DMS153 (cell line): ENCODE measurements at places on chromosomes 6 and 20.

DNA sequence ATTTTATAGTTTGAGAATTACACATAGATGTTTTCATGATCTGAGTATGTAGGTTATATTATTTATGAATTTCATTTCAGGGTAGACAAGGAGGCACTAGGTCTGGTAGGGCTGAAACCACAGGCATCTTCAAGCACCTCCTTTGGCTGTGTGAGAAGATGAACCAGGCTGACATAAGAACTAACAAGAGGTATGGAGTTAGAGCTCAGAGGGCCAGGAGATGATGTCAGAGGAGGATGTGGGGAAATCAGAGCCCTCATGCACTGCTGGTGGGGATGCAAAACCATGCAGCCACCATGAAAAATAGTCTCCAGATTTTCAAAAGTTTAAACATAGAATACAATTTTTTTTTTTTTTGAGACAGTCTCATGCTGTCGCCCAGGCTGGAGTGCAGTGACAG lies 13.6 kb upstream of the RIPOR3 start:
- no peak for DNase-seq

DNA sequence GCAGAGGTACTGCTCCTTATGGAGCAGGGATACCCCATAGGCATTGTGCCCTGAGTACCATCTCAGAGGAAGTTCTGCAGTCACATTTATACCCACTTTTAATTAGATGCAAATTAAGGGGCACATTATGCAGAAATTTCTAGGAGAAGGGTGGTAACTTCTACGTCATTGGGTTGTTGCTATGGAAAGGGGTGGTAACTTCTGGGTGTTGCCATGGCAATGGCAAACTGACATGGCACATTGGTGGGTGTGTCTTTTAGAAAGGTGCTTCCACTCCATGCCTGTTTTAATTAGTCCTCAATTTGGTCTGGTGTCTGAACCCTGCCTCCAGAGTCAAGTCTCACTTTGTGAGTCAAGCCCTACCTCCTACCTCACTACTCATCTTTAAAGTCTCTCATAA lies 42.0 kb downstream of the RSPO3 start:
- no peak for DNase-seq

GRCh38 chr6:42877695-42878094 lies 1.7 kb upstream of the RPL7L1 start:
- DNase-seq: no peak

- no peak for DNase-seq
Observed at GRCh38 chr20:48332555-48332954, 495.2 kb downstream of the PREX1 start.

DNA sequence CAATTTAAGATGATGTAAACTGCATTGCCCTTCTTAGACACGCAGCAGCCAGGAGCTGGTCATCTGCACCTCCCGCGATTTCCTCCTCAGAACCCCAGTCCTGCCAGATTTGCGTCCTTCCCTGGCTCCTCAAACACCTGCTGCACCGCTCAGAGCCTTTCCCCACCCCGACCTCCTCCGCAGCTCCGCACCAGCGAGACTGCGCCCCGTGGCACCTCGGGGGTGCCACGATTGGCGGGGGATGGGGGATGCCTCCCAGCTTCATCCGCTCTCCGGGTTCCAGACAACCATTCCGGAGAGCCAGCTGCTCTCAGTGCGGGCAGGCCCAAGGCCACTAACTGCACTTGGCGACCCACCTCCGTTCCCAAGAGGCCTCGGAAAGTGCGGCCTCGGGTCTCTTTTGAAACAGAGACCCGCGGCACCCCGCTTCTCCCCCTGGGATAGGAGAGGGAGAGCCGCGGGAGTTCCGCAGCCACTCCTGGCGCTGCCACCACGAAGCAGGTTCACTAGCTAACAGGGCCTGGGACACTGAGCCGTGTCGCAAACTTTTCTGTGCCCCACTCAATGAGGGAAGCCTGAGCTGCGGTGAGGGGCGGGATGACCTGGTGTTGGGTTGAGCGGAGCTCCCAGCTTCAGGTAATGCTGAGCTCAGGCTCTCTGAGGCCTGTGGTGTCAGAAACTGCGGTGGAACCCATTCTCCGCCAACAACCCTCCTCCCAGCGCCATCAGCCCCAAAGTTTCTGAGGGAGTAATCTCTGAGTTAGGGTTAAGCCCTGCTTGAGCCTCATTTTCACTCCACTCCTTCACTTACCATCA lies 7.3 kb upstream of the TFAP2A start:
- no peak for DNase-seq

GRCh38 chr6:137237413-137238170 lies 18.4 kb upstream of the IFNGR1 start:
- no peak for DNase-seq

DNA sequence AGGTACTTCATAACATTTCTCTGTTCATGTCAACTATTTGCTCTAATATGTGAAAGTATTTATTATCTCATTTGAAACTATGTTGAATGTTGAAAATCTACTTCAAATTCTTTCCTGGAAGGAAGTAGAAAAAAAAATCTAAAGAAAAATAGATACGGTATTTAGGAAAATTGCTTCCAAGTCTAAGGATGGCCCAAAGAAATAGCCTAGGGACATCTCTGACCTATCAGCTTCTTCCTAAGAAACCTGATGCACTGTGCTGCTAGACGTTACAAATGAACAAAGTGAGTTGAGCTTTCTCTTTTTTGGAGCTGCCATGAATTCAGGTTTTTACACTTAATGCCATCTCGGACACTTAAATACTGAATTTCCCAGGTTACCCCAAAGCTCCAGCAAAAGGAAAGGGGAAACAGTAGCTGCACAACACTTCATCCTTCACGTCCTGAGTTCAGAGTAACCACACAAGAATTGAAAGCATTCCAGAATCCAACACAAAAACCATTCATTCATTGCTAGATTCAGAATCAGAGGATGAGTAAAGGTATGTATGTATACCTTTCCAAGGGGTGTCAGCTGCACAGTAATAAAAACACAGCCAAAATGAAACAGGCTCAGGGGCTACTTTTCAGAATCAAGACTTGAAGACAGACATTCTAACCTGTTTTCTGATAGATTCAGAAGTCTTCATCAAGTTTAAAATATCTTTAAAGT lies 7.9 kb downstream of the RMND1 start:
- DNase-seq: no peak

- DNase-seq: no peak
Observed at GRCh38 chr6:30726506-30727413, 6.6 kb downstream of the TUBB start.

DNA sequence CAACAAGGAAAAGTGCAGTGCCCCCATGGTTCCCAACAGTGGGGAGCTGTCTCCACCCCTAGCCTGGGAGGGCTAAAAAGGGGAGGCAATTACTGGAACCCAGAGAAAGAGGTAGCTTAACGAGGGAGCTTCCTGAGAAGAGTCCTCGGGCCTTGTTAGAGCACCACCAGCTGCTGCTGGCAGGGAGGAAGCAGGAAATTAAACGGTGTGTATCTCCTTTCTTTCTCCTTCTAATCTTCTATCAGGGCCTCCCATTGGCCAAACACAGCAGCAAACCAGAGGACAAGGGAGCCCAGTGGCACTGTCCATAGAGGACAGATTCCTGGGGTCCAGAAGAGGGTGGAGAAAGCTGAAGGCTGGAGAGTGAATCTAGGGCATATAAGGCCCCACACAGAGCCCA lies 7.6 kb upstream of the BTN2A2 start:
- DNase-seq: no peak

DNA sequence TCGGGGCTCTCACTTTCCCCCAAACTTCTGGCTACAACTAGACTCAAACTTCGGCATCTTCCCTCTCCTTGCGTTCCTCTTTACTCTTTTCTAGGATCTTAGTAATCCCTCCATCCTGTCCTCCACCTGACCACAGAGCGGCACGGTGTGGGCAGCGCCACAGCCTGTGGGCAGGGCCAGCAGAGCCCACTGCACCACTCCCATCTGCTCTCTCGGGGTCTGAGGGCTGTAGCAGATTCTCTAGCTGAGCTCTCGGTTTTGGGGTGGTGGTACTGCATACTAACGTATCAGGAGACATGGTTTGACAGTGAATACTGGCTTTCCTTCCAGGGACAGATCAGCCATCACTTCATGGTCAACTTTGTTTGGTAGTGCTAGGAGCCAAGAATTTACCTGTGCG lies 57.4 kb downstream of the EZR start:
- no peak for DNase-seq

DNA sequence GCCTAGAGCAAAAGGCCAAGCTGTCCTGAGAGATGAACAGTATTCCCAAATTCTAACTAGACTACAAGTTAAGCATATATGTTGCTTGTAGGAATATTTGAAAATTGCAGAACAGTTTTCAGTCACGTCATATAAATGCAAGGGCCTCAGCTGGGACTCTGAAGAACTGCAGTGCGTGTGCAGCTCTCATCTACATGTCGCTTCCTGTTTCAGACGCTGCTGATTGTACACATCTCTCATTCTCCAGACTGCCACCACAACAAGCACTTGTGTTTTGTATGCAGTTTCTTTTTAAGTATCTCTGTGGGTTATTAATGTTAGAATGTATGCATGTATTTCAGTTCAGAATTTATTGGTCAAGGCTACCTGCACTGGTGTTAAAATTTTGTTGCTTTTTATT lies 119.7 kb downstream of the MAP3K4 start:
- DNase-seq: no peak

GRCh38 chr6:111563581-111563980 lies 42.1 kb downstream of the TRAF3IP2 start:
- DNase-seq: no peak

DNA sequence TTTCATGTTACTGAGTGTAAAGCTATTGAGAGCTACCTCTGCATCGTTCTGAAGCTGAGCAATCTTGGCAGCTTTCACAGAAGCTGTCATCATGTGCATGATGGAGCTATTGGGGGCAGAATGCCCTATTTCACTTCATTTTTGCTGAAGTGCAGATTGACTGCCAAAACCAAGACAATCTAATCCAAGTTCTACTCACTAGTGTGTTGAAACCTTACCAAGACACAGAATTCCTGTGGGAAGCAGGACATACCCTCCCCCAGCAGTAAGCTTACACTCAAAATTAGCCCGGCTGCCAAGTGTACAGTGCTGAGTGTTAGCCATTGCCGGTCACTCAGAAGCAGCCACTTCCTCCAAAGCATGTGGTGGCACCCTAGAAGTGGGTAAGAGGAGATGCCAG lies 177.3 kb upstream of the TENT5A start:
- no peak for DNase-seq

GRCh38 chr6:2791450-2791974 lies 26.3 kb downstream of the WRNIP1 start:
- DNase-seq: no peak

DNA sequence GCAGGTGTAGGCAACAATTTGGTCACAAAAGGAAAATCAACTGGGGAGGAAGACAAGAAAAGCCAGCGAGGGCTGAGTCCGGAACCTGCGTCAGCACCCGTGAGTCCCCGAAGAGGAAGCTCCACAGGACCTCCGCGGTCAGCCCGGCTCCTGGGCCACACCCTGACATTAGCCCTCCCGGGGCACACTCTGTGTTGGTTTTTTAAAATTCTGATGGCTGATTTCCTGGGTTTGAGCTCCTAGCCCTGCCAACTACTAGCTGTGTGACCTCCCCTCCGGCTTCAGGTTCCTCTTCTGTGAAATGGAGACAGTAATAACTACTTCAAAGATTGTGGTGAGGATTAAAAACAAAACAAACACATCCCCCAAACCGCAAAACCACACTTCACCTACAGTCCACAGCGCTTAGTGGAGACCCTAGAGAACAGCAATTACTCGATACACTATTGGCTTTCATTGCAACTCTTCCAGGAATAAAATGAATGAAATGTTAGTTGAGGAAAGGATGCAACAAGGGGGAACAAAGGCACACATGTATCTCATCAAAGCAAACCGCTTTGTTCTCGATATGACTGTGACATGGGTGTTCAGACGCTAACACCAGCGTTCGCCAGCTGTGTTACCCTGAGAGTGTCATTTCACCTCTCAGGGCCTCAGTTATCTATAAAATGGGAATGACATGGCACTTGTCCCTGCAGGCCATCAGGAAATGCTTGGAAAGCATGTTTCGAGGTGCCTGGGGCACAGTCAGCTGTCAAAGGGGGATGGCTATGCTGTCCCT lies 985 bp downstream of the ZBP1 start:
- no peak for DNase-seq

DNA sequence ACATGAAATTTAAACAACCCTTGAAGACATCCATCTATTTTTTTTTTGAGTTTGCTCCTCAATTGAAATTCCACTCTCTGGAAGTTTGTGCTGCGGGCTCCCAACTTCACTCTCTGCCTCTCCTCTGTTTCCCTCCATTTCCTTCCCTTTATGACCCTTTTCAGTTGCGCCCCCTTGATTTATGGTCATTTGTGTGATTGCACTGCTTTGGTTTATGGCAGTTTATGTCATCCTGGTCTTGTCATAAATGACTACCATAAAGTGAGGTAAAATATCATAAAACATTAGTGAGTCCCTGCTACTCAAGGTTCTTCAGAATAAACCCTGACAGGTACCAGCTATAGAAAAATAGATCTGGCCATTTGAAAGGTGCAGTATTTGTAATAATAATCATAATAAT lies 348.3 kb upstream of the ZFP64 start:
- DNase-seq: no peak

DNA sequence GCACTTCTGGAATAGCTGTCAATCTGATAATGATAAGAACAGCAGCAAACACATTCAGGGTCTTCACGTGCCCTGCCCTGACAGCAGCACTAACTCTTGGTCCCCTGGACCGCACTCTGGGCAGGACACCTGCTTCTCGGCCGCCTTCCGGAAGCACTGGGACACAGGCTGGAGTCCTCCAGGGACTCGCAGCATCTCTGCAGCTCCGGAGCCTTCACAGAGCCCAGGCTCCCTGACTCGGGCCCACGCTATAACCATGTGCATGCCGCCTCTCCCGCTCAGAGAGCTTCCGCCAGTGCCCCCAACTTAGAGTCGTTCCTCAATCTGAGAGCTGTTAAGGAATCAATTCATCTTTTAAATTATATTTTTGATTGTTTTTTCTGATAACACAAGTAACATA lies 377.3 kb downstream of the TAF4 start:
- DNase-seq: no peak

- DNase-seq: no peak
Observed at GRCh38 chr6:7086488-7086887, 21.3 kb upstream of the RREB1 start.

- no peak for DNase-seq
Observed at GRCh38 chr6:154080461-154081189, 41.6 kb downstream of the OPRM1 start.

- no peak for DNase-seq
Observed at GRCh38 chr20:3812259-3812681, 8.1 kb upstream of the AP5S1 start.

DNA sequence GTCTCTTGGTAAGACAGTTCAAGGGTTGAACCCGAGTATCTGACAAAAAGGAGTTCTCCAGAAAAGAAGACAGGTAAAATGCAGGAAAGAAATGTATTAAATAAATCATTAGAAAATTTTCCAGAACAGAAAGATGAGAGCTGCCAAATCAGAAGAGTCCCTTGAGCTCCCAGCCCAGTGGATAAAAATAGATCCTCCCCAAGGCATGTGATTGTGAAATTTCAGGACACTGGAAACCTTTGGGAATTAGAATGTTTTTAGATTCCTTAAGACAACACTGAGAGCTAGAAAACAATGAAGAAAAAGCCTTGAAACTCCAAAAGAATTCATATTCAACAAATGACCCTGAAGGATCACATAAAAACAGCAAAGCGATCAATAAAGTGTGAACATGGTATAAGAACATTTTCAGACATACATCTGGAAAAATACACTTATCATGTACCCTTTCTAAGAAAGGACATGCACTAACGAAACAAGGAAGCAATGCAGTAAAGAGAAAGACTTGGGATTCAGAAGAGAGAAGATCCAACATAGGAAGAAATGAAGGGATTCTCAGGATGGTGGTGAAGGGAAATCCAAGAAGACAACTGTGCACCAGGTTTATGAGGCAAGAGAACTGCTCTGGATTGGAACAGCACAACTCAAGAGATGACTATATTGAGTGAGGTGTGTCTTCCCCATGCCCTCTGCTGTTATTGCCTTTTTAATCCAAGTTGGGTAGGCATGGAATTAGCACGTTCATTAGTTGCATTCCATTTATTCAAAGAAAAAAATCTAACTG lies 390.4 kb downstream of the SYNE1 start:
- no peak for DNase-seq
